ENCODE measurements at places on chromosomes 3 and 15. TPM values are rescaled to one million over a fixed set of nuclear protein-coding genes. Genes with fewer than 3 reads are reported as not detected.

Gene ZIC1
- 8.1 TPM for total RNA-seq

Gene TNK2
- 43.3 TPM for total RNA-seq

Gene SIDT1
- total RNA-seq, result 0.35 TPM

Gene CFAP100
- total RNA-seq, result not detected

Gene MUC13
- total RNA-seq, result 4.5 TPM

Gene TRIM42
- not detected for total RNA-seq

Gene TPRG1
- 8.0 TPM for total RNA-seq

Gene OR5K4
- not detected for total RNA-seq

Gene CYP1A2
- 97.1 TPM for total RNA-seq

DNA sequence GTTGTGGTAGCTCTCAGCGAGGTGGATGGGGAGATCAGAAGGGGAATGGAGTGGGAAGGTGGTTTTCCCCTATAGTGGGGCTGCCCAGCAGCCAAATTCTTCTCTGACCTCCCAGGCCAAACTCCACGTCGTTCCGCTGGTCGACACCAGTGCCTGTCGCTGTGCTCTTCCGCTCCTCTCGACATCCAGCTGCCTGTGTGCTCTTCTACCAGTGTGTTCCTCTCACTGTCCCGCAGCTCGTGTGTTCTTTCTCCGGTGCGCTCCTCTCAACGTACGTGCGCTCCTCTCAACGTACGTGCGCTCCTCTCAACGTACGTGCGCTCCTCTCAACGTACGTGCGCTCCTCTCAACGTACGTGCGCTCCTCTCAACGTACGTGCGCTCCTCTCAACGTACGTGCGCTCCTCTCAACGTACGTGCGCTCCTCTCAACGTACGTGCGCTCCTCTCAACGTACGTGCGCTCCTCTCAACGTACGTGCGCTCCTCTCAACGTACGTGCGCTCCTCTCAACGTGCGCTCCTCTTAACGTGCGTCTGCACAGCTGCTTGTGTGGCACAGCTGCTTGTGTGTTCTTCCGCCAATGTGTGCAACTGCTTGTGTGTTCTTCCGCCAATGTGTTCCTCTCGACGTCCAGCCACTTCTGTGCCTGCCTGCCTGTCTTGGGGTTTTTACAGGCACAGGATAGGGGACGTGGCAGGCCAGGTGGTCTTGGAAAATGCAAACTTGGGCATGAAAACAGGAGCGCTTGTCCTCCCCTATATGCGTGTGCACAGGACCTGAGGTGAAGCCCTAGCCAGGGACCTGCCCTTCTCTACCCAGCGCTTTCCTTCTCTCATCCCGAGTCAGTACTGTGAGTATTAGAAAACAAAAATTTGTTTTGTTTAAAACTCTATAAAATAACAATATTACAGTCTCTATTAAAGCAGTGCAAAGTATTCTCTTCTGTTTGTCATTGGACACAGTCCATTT is 991.1 kb downstream of the GBE1 start:
- DNase-seq, result no peak

DNA sequence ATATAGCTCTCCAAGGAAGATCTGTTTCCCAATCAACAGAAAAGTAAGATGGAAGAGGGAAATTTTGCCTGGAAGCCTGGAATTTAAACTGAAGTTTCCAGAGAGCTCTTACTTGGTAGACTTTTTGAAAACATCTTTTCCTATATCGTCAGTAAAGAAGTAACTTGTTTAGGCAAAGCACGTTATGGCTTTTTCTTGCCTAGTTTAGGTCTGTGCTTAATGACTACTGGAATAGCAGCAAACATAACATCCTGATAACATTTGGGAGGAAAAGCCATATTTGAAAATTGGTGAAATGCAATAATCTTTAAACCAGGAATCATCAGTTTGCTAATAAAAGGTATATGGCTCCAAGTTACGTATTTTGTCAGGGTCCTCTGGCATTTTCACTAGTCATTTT is 160.4 kb upstream of the CGNL1 start:
- no peak for DNase-seq

DNA sequence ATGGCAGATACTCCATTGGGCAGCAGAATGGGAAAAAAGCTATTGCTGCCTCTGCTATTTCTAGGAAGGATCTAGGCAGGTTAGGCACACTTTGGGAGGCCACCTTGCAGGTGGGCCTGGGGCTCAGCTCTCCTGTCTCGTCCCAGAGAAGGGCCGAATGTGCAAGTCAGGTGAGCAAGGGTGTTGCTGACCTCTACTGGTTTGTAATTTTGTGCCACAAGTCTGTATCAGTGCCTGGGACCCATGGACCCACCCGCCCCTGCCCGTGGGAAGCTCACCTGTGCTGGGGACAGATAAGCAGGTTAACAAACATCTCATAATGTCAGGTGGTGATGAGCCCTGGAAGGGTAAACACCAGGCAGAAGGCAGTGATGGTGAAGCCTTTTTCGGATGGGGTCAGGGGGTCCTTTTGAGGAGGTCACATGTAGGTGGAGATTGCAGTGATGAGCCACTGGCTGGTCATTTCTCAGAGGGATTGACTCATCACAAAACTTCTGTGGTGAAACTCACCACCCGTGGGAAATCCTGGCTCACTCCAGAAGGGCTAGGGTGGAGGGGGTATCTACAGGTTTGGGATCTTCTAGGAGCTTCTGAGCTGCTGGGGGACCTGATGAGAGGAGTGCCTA is 161.3 kb downstream of the KLF13 start:
- DNase-seq, result no peak

DNA sequence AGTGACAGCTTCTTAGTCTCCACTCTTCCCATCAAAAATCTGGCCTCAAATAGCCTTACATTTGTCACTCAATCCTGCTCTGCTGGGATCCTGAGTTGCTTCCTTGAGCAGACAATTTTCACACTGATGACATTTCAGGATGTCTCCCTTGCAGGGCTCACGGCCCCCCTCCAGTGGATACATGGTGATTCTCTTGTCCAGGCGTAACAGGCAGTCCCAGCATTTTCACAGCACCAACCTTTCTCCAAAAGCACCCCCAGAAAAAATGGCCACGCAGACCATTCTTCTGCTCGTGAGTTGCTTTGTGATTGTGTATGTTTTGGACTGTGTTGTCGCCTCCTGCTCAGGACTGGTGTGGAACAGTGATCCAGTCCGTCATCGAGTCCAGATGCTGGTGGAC is 47.4 kb upstream of the WNT7A start:
- DNase-seq, result no peak

GRCh38 chr3:31409389-31409788 is 123.3 kb upstream of the STT3B start:
- DNase-seq, result no peak

DNA sequence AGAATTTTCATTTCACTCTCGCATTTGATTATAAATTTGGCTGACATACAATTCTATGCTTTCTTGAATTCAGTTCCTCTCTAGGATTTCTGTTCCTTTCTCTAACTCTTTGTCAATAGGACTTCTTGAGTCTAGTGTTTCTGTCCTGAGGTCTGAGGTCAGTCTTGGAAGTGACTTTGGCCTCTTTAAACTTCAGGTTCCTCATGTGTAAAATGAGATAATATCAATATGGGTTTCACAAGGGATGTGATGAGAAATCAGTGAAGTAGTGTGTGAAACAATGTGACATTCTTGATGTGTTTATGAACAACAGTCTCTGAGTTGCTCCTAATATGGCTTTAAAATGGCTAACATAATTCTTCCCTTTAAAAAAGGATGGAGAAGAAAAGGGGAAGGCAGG is 92.2 kb downstream of the SV2B start:
- DNase-seq, result no peak

GRCh38 chr3:57959423-57960173 is 48.6 kb upstream of the FLNB start:
- no peak for DNase-seq

DNA sequence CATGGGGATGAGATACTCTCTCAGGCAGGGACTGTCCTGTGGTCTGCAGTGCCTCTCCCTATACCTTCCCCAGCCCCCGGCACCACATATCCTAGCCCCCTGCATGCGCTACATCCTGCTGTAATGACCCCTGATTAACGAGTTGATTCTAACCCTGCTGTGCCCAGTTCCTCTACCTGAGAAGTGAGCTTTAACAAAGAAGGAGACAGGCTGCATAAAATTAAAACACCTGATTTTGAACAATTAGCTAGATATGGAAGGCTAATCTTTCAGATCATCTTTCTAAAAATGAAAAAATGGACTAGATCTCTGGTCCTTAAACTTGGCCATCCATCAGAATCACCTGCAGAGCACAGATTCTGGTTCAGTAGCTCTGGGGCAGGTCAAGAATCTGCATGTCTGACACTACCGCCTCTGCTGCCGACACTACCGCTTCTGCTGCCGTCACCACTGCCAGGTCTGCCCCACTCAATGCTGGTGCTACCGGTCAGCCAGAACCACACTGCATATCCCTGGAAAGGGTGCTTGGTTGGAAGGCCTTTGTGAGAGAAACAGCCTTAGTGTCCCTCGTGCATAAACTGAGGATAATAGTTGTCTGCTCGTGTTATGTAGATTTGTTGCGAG is 33.6 kb upstream of the ZBTB38 start:
- DNase-seq, result no peak

DNA sequence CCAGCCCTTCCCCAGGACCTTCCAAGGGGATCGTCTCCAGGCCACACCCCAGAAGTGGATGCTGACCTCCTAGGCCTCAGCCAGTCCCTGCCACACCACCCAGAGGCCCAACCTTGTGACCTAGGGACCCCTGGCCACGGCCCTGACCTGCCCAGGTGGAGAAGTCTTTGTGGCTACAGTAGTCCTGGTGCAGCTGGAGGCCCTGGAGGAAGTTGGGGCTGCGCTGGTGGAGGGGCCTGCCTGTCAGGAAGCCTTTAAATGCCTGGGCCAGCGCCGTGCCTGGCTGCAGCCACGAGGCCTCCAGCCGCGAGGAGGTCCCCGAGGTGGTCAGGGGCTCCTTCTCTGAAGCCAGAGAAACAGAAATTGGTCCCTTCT is 23.4 kb downstream of the PLA2G4D start:
- DNase-seq, result peak; percentile 33

DNA sequence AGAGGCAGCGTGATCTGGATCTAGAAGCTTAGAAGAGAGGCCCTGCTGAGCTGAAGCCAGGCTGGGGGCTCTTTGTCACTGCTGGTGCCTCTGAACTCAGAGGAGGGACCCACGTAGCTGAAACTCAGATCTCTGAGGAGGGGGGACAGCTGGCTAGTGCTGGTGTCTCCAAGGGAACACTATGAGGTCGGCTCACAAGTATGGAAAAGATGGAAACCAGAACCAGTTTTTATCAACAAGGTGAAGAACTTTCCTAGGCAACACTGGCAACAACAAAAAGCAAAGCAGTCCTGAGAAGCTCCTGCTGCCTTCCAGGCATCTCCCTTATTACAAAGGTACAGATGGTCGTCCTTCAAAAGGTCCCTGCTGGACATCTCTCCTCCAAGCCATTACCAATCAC is 27.0 kb upstream of the FSTL1 start:
- no peak for DNase-seq

DNA sequence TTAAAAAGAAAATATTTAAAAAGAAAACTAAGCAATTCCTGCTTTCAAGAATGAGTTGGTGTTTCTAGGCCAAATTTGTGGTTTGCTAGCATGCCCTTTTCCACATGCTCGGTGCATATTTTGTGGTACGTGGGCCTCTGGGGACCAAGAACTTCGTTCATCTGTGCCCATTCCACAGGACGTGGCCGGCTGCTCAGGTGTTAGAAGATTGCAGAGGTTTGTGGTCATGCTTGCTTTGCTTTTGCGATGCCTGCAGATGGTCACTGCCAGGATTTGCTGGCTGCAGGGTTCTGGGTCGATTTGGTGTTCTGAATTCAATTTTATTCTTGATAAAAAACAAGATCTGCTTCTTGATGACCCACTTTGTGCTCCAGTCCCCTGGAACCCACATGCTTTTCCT is 7.5 kb downstream of the PSTPIP1 start:
- DNase-seq, result no peak

GRCh38 chr3:61578667-61579367 is 17.4 kb downstream of the PTPRG start:
- no peak for DNase-seq

DNA sequence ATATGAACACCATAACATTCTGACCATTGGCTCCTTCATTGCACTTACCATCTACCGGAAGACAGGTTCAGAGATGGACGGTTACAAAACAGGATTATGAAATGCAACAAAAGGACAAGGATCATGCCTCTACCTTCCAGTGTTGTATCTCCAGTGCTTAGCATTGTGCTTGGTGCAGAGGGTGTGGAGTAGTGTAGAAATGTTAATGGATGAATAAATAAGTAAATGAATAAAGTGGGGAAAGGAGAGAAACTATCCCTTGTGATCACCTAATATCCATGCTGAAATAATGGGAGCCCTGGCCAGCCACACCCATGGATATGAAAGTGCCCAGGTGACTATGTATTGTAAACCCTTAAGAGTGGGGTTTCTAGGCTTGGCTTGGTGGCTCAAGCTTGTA is 344.8 kb upstream of the LMCD1 start:
- no peak for DNase-seq

- no peak for DNase-seq
Measured at GRCh38 chr3:159953325-159954085, 35.1 kb upstream of the IL12A start.

DNA sequence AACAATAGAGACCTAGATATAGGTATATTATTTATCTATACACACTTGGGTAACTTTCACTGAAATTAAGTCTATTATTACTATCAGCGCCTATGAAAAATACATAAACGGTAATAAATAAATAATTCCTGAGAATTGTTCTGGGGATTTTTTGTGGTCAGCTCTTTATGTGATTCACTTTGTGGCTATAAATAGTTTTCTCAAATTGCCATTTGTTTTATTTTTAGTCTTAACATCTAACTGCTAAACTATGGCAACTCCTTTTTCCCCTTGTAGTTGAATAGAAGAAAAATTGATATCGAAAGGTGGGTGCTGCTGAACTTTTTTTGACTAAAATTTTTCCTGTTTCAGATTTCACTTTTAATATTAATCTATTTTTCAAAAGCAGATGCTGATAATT is 189.0 kb downstream of the VGLL3 start:
- DNase-seq, result no peak

DNA sequence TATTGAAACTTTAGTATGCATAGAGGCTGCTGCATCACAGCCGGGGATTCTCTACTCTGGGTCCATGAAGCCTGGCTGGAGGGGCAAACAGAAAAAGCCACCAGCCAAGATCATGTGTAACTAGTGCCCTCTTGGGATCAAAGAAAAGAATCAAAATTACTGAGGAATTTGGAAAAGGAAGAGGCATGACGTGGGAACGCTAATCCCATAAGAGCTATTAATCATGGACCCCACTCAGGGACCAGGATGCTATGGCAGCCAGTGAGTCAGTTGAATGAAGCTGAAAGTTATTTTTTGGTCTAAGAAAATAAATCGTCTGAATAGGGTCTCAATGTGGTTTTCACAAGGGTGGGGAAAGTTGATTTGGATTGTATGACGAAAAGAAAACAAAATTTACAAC is 1165.1 kb downstream of the ROBO2 start:
- DNase-seq, result no peak

GRCh38 chr3:23459889-23460546 is 256.9 kb downstream of the UBE2E2 start:
- DNase-seq, result no peak

GRCh38 chr3:125110016-125110875 is 54.4 kb upstream of the HEG1 start:
- DNase-seq, result no peak

All from right lobe of liver (tissue), 6 donors.